ENCODE measurements at places on chromosomes 13 and 19.

GRCh38 chr19:38386971-38387549 lies 774 bp downstream of the GGN start:
- no peak for DNase-seq

DNA sequence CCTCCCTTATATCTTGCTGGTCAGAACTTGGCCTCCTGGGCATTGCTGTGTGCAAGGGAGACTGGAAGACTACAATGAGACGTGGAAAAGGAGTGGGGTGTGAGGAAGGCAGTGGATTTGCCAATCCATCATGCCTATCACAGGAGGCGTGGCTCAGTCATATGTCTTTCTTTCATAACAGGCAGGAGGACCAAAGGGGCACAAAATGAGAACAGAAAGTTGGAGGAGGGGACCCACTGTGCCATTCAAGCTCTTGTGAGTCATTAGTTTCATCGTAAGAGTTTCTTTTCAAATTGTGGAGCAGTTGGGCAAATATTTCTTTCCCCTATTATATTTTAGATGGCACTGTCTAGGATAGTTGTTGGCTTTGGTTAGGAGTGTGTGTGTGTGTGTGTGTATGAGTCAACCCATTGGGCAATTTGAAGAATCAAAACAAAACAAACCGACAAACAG lies 471.5 kb downstream of the TSHZ3 start:
- DNase-seq: peak; percentile 62

- DNase-seq: no peak
Measured at GRCh38 chr13:108328848-108329247, 59.3 kb downstream of the TNFSF13B start.

GRCh38 chr19:55112246-55112776 lies 5.1 kb downstream of the PPP1R12C start:
- DNase-seq: no peak

- peak; percentile 77 for DNase-seq
Measured at GRCh38 chr13:30319655-30320054, 12.3 kb upstream of the KATNAL1 start.

- DNase-seq: no peak
Measured at GRCh38 chr13:56102641-56103040, 1038.1 kb upstream of the PRR20A start.

Measured in Ammon's horn (tissue), 1 donor.